ENCODE measurements at places on chromosomes 13 and 19. TPM values are rescaled to one million over a fixed set of nuclear protein-coding genes. Genes with fewer than 3 reads are reported as not detected.

WDR62 gene
- total RNA-seq: 0.98 TPM

DNA sequence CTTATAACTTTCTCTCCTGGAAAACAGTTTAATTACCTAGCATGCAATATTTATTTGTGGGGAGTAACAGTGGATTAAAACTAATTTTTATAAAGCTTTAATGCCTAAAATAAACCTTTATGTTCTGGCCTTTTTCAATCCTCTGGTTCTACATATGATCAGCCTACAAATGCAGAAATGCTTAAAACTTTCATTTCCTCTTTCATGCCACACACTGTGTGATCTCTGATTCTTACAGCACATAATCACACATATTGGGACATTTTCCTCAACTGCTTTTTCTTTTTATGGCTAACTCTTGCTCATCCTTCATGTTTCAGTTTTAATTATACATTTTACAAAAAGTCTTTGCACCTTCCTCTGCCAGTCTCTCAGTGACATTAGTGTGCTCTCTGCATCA is 910.8 kb upstream of the SLITRK6 start:
- no peak for DNase-seq

DNA sequence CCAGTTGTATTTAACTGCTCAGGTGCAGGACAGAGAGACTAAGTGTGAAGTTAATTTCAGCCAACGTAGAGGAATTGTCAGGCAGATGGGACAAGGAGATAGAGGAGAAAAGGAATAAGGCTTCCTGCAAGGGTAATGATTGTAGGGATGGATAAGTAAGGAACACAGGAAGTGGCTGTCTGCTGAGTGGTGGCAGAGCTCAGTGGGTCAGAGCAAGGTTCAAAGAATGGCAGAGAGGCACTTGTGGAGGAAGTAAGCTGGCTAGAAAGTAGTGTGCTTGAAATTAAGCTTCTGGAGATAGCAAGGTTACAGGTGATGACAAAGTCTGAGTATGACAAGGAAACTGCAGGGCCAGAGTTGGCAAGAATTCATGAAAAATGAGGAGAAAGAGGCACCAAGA is 47.9 kb downstream of the USPL1 start:
- DNase-seq: no peak

DNA sequence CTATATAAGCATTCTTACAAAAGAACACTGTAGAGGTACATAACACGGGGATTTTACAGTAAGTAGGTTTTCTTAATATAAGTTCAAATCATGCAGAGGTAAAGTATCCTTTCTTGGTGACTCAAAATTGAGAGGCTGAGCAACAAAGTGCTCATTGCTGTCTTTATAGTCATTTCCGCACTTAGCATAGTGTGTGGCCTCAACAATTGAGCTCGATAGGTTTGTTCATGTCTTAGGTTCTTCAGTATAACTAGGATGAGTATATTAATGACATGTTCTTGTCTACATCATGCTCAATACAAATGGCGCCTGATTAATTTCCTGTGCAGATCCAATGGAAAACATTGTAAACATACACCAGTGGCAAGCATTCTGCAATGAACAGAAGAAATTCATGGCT is 1.4 kb downstream of the WDFY2 start:
- DNase-seq: no peak
